NCI-H510A treated with DMSO at 0.1 percent for 48 hours (cell line): ENCODE measurements at places on chromosomes 5 and 9.

DNA sequence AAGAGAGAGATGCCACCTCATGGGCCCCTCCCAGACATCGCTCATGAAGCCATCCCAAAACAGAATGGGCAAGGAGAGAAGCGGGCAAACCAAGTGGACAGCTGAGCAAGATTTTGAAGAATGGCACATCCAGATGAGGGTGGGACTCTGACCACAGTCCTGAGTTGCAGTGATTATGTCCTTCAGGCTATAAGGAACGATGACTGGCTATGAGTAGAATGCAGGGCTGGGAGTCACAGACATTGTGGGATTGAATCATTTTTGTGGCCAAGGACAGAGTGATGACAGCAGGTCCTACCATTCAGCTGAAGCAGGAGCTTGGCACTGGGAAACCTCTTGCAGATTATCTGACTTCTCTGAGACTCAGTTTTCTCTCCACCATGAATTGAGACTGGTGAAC lies 245.7 kb upstream of the SLC30A5 start:
- DNase-seq: no peak

- no peak for DNase-seq
Measured at GRCh38 chr9:4663956-4664355, 1.9 kb downstream of the PLPP6 start.

- DNase-seq: no peak
Measured at GRCh38 chr5:168172760-168173223, 118.7 kb upstream of the WWC1 start.

DNA sequence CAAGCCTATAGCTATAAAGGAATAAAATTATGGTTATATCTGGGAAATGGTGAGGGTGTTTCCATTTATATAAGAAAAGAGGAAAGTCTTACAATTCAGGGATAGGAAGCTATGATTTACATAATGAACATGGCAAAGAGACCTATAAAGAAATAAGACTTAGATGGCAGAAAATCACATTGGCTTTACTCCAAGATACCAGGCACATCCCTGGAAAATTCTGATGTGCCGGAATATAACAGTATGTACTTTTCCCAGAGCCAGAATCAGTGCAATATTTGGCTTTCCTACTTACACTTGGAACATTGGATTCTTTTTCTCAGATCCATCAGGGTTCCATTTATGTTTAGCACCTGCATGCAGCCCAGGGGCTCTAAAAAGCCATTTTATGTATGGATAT lies 357.8 kb downstream of the CETN3 start:
- no peak for DNase-seq

DNA sequence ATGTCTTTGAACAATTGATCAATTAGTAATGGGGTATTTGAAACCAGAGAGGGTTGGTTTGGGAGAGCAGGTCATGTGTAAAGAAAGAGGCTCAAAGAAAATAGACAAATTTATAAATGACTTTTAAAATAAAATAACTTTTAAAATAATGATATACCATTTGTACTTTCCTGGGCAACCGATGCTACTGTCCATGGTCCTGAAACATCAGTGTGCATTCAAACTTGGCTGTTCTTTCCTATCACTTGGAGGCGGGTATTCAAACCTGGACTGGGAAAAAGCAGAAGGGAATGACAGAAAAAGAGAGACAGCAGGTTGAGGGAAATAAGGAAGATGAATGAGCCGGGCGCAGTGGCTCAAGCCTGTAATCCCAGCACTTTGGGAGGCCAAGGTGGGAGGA lies 1446.4 kb upstream of the WWC1 start:
- no peak for DNase-seq

GRCh38 chr5:93078082-93079038 lies 502.7 kb downstream of the NR2F1-AS1 start:
- DNase-seq: peak; percentile 2

DNA sequence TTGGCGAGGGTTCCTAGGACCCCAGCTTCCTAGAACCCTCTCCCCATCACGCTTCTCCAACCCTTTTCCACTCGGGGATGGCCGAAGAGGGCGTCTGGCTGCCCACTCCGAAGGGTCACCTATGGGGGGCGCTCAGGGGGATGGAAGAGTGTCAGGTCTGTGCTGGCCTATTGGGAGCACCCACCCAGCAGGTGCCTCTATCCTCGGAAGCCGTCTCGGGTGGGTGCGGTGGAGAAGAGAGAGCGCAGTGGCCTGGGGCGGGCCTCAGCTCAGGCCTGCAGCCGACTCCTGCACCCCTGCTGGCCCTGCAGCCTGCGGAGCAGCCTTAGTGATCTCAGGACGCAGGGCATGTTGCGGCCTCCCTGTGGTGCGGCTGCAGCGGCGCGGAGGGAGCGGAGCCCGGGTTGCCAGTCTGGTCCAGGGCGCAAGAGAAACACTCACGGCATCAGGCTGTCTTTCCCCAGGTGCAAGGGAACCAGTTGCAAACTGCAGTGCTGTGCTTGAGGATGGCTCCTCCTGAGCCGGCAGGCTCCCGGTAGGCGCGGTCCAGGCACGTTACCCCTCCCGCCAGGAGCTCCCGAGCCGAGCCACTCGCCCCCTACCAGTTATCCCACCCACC lies 1.5 kb upstream of the IRX2 start:
- no peak for DNase-seq

DNA sequence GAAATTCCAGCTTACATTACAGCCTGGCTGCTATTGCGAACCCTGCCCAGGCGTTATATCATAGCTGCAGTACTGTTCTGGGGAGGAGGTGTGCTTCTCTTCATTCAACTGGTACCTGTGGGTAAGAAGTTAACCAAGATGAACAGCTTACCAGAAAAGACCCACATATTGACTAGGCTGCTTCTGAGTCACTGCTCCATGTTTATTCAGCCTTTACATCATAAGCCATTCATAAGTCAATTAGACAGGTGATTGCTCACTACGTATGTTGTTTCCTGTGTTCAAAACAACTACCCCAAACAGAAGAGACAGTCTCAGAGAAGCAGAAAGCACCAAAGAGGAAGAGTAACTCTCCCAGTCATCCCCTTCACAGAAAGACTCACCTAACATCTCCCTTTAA lies 34.7 kb upstream of the SLC22A5 start:
- peak; percentile 10 for DNase-seq

GRCh38 chr9:86064220-86064619 lies 35.1 kb downstream of the GOLM1 start:
- DNase-seq: no peak

DNA sequence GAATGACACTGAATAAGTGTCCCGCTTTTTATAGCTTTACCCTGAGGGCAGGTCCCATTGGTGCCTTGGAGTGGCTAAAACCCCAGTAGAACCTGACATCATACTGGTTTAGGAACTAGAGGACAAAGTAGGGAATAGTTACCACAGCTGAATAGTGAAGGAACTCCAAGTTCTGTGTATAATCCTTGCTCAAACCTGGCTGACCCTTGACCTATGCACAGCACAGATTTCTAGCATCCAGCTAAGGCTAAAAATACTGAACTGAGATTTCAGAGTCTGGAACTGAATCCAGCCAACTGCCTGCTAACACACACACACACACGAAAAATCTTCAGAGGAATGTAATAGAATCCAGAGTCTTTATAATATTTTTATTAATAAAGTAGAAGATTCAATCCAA lies 50.8 kb downstream of the C5 start:
- DNase-seq: no peak

DNA sequence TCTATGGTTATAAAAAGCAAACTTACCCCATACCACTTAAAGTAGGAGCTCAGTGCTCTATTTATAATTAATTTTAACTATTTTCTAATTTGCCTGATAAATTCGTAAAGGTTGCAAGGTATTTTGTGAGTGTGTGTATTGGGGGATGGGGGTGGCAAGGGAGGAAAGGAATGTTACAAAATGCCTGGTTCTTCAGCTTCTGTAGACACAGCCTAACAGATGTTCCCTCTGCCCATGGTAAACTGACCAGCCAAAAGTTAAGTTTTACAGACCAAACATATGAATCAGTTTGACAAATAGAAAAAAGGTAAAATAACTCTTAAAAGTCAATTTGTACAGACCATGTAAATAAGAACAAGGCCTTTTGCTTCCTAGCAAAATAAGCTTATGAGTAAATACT lies 232.6 kb downstream of the KIAA0825 start:
- DNase-seq: no peak
